ENCODE measurements at places on chromosomes 5 and 9.

- no peak for DNase-seq
These were observed 23.9 kb downstream of the CLTA start for GRCh38 chr9:36214571-36214970.

DNA sequence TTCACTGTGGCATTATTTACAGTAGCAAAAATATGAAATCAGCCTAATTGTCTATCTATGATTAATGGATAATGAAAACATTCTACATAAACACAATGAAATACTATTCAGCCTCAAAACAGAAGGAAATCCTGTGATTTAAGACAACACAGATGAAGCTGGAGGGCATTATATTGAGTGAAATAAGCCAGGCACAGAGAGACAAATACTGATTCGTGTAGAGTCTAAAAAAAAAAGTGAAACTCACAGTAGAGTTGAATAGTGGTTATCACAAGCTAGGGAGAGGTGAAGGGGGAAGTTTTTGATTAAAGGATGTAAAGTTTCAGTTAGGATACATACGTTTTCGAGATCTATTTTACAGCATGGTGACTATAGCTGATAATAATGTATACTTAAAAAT, 122.2 kb downstream of the ADAMTS6 start:
- no peak for DNase-seq

GRCh38 chr9:98709968-98710965, 1.5 kb upstream of the GABBR2 start:
- DNase-seq: no peak

- no peak for DNase-seq
These were observed 2.4 kb downstream of the MAP1B start for GRCh38 chr5:72109625-72110024.

GRCh38 chr5:102796498-102796897, 41.4 kb downstream of the PAM start:
- no peak for DNase-seq

- no peak for DNase-seq
These were observed 211.5 kb downstream of the PAPPA start for GRCh38 chr9:116365056-116365471.

DNA sequence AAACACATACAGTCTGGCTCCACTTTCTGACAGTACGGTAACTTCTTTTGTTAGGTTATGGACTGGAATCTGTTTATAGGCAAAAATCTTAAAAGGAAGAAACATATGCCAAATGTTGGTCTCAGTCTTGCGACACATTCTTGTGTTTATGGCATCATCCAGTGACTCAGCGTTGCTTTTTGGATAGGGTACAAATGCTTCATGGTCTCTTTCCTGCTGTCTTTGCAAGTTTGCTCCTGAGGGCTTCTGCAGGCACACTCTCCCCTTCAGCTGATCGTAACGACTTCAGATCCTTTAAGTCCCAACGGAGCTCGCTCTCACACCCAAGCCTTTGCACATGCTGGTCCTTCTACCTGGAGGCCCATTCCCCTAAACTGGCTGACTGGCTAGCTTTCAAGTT, 23.6 kb upstream of the TNFSF8 start:
- DNase-seq: no peak

DNA sequence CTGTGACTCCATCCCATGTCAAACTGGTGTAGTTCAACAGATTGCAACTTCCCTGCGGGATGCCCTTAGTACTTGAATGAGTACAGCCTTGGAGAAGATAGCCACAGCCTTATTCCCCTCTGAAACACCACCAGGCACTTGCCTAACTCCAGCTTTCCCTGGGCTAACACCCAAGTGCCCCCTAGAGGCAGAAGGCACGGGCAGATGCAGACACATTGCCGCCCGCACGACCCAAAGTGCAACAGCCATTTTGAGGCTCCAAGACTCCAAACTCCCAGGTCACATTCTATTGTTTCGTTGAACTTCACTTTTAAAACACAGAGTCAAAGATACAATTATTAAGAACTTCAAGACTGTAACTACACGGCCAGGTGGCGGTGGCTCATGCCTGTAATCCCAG, 163.6 kb upstream of the CDH6 start:
- no peak for DNase-seq

- DNase-seq: no peak
These were observed 253.0 kb downstream of the ICE1 start for GRCh38 chr5:5675511-5675910.

DNA sequence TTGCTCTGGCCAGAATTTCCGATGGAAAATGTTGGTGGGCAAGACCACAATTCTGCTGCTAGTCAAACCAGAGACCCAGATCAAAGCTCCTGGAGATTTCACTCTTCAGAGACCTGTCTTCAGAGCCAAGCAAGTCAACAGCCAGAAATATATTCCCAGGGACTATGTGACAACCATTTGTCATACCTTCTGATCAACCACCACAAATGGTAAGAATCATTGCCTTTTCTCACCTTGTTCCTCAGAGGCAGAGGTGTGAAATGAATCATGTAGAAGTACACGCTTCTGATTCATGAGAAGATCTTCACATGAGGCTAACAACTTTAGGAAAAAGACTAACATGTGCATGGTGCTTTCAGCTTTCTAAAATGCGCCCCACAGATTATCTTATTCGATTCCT, 53.5 kb downstream of the SUSD1 start:
- DNase-seq: no peak

- DNase-seq: no peak
These were observed 1673.9 kb upstream of the WWC1 start for GRCh38 chr5:166617507-166617906.

GRCh38 chr9:120191141-120191540, 388.8 kb downstream of the CDK5RAP2 start:
- DNase-seq: no peak

GRCh38 chr9:86354818-86355309, 654 bp upstream of the TUT7 start:
- no peak for DNase-seq

DNA sequence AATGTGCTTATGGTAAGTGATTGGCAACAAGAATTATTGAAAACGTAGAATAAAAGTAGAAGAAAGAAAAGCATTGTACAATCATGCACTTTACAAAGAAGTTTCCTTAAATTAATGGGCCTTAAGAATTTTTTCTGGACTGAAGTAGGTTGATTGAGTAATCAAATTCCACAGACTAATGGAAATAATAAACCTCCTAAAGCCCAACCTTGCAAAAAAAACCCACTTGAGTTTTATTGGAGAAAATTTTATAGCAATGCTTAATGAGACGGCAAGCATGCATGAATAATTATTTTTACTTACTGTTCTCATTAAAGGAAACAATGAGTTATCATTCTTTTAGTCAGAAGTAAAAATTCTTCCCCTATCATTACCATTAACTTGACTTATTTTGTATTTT, 676.1 kb upstream of the C9orf72 start:
- no peak for DNase-seq

- no peak for DNase-seq
These were observed 818 bp downstream of the PCDHGA10 start for GRCh38 chr5:141413540-141414069.

DNA sequence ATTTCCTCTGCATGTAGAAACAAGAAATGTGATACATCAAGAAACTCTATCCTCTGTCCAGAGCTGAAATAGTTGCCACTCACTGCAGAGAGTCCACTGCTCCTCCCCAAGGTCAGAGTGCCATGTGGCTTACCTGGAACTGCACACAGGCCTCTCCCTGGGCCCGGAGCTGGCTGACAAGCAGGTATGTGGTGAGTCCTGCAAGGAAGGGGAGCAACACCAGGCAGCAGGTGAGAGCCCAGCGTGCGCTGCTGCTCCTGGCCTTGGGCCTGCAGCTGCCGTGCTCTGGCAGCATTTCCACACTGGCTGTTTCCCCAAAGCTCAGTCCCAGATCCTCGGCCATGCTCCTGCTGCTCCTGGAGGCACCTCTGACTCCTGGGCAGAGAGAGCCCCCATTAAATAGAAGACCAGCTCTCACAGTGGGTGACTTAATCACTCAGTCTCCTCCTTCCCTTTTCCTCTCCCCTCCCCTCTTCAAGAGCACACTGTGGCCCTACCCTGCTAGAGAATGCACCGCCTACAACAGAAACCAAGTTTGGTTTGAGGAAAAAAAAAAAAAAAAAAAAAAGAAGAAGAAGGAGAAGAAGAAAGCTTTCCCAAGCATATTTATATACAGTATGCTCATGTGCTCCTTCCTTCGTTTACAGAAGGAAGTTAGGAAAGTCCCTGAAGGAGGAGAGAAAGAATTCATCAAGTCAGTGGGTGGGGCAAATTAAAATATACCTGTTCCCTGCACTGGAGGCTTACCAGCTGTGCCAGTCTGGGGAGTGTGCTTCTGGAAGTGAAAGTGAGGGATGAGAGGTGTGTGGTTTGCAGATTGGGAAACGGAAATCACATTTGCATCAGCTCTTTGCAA, at the start of gene TNFSF15:
TNFSF15 (minus strand) TSS at position 370 of the 856 bp plus-strand sequence; CDS start at position 343, 27 bp downstream.
- no peak for DNase-seq

- no peak for DNase-seq
These were observed 30.8 kb upstream of the PANK3 start for GRCh38 chr5:168609806-168610482.

DNA sequence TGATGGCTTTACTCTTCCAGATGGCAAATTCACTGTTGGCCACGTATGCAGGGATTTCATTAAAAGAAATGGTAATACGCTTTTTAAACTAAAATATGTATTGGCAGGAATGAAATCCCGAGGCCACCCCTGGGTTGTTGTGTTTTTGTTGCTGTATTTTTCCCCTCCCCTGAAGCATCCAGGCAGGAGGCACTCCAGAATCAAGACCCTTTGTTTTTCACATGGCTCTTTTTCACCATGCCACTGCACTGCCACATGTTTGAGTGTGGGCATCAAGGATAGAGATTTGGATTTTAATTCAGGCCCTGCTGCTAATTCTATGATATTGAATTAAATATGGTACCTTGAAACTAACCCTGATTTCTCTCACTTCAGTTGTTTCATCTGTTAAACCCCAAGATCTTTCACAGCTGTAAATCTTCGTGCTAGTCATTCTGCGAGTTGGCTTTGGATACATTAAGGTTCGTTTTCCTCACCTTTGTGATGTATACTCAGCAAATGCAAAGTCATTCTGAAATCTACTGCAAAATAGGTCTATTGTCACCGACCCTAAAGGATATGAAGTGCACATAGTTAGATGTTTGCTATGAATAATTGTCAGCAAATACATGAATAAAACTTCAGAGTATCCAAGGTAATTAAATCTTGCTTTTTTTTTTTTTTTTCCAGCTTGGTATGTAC, 533.4 kb downstream of the PTPRD start:
- DNase-seq: no peak

GRCh38 chr5:125140220-125140619, 393.8 kb upstream of the ZNF608 start:
- DNase-seq: no peak

GRCh38 chr9:134987906-134988700, 70.4 kb upstream of the FCN1 start:
- DNase-seq: no peak

DNA sequence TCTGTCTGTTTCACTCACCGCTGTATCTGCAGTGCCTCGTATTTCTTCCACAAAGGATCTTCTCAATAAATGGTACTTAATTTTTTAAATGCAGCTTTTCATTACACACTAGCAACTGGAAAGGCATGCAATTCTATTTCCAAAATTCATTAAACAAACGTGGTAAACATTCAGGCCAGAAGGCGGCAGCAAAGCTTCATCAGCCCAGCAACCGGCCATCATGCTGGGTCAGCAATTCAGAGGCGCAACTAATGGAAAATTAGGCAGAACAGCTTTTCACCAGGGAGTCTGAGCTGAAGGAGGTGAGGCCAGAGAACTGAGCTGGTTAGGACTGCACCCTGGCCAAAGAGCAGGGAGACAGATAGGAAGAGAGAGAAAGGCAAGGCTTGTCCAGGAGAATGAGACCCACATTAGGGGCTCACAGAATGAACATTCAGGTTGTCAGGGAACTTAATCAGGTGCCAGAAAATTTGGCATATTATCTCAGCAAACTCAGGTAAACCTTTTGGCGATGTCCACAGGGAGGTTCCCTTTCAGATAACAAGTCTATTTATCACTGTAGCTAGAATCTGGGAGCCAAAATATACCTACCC, 17.7 kb upstream of the RNF180 start:
- no peak for DNase-seq

DNA sequence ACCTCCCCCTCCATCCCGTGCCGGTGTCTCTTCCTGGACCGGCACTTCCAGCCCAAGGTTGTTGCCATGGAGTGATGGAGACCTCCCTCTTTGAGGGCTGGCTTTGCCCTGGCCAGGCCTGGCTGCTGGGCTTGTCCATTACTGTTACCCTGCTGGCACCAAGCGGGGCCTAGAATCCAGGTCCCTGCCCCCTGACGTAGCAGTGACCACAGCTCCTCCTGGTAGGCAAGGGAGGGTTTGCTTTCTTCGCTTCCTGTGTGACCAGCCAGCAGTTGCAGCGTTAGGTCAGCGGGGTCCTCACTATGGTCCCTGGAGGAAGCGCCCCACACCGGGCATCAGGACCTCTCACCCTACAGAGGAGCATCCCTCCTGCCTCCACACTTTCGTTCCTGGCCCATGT, 146.7 kb upstream of the COL5A1 start:
- DNase-seq: no peak

DNA sequence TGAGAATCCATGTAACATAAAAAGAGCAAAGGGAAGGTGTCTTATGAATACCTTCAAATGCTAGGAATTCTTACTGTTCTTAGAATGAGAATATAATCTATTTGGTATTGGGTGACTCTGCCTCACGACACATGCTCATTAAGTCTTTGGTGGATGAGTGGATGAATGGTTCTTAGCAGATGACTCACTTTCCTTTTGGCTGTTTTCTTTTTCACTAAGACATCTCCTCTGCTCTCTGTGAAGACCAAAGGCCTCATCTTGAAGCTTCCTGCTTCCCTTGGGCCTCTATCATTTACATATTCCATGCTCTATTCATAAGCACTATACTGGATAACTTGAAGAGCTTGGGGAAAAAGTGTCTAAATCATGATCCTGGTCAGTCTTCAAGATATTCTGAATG, 468.1 kb downstream of the SPATA31D1 start:
- no peak for DNase-seq

GRCh38 chr9:122078557-122078956, 14.6 kb downstream of the TTLL11 start:
- DNase-seq: no peak

DNA sequence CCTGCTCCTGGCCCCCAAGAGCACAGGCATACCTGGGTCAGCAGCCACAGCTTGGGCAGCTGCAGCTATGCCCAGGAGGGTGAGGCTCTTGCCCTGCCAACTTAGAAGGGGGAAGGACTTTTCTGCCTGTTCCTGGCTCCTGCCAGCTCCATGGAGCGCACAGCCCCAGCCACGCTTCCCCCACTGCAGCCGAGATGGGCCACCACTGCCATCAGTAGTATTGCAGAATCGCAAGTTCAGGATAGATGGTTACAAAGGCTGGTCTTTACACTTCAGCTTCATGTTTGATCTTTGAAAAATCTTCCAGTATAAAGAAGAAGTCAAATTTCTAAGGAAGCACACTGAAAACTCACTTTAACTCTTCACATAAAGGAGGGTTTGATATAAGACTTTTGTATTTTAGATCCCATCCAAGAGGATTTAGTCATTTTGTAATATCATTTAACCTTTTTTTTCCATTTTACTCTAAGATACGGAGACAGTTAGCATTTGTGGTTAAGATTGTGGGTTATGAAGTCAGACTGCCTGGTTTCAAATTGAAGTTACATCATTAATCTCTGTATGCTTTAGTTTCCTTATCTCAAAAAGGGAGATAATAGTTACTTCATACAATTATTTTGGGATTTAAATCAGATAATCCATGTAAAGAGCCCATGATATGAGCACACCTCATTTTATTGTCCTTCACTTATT, 81.8 kb downstream of the NLN start:
- DNase-seq: no peak
